ENCODE measurements at places on chromosomes 2 and 18. TPM values are rescaled to one million over a fixed set of nuclear protein-coding genes. Genes with fewer than 3 reads are reported as not detected.
A peak's percentile ranks its signal among the peaks of the same experiment; 100 is the strongest.

Gene DTNA
- 18.3 TPM for polyA plus RNA-seq

- DNase-seq = no peak
- no peaks in the 10 kb centered on the region for H3K36me3 ChIP-seq
- no peaks in the 10 kb centered on the region for H3K27me3 ChIP-seq
- no peak overlapping the region for H3K4me3 ChIP-seq
- H3K4me1 ChIP-seq = no peaks in the 10 kb centered on the region
Measured at GRCh38 chr2:37527361-37527760, 144.1 kb downstream of the CDC42EP3 start.

GRCh38 chr2:219658874-219659273 lies 31.4 kb downstream of the SLC4A3 start:
- no peak for DNase-seq
- H3K27ac ChIP-seq = no peak overlapping the region
- H3K27me3 ChIP-seq = no peaks in the 10 kb centered on the region
- H3K4me3 ChIP-seq = no peak overlapping the region

DNA sequence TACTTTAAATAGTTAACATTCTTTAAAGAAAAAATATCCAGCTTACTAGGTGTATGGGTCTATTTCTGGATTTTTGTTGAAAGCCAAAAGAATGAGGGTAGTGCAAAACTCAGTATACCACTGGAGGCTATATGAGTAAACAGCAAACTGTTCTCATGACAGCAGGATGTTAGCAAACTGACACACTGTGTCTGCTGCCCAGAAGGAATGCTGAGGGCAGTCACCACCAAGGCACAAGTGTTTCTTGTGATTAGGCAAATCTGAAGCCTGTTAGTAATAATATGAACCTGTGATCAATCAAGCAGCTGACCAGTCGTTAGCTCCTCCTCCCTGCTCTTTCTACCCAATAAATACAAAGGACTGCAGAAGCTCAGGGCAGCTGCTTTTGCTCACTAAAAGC lies 50.5 kb upstream of the SULT1C3 start:
- H3K4me3 ChIP-seq = no peak overlapping the region
- no peak overlapping the region for H3K27ac ChIP-seq
- no peaks in the 10 kb centered on the region for H3K27me3 ChIP-seq
- DNase-seq = no peak
- no peaks in the 10 kb centered on the region for H3K36me3 ChIP-seq

- no peaks in the 10 kb centered on the region for H3K27me3 ChIP-seq
- no peaks in the 10 kb centered on the region for H3K36me3 ChIP-seq
- no peak overlapping the region for H3K27ac ChIP-seq
Measured at GRCh38 chr18:43661570-43661969, 384.3 kb upstream of the SYT4 start.

- no peak overlapping the region for H3K4me3 ChIP-seq
- H3K27ac ChIP-seq = no peak overlapping the region
- no peaks in the 10 kb centered on the region for H3K27me3 ChIP-seq
- no peaks in the 10 kb centered on the region for H3K36me3 ChIP-seq
- no peak for DNase-seq
Measured at GRCh38 chr2:233438573-233439147, 84.4 kb downstream of the DGKD start.

DNA sequence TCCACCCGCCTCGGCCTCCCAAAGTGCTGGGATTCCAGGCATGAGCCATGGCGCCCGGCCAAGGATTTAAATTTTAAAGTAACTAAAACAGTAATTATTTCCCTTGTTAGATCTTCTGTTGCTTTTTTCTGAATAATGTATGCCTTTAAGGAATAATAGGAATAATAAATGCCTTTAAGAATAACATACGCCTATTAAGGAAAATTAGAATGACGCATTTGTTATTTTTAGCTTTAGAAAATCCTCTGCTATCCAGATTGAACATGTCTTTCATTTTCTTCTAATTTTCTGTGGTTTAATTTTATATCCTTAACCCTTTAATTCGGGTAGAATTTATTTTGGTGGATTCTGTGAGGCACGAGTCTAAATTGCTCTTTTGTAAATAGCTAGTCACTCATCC lies 23.1 kb upstream of the TMBIM1 start:
- H3K27ac ChIP-seq = peak overlapping the region; percentile 82
- H3K36me3 ChIP-seq = no peaks in the 10 kb centered on the region
- H3K4me1 ChIP-seq = peaks cover 31% of the 10 kb centered on the region
- H3K27me3 ChIP-seq = no peaks in the 10 kb centered on the region

DNA sequence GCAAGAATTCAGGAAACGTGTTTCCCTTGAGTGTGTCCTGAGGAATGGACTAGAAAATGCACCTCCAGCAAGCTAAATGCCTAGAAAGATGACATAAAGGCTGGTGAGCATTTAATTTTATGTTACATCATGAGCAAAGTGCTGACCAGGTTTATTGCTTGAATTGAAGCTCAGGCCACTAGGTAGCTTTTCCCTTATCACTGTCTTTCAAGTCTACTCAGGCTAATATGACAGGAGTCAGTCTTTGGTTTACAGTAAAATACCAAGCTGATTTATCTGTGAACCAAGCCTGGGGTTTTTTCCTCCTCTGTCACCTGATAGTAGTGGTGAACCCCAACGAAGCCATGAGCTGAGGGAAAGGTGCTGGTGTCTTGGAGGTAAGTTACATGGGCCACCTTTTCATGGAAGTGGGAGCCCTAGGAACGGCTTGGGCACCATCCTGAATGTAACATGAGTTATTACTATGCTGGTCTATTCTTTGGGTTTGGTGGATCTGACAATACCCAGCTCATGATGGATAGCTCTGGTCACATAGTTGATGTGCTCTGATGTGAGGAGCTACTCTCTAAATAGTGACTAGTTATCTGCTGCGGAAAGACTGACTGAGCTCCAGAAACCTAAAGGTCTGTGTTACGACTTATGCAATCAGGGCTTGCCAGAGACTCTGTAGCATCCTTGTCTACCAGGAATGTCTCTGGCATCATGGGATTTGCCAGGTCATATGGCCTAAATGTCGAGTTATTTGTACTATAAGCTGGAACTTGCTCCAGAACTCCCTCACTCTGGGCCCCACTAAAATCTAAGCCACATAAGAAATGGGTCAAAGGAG lies 39.8 kb downstream of the NUP35 start:
- no peak for DNase-seq
- H3K27ac ChIP-seq = no peak overlapping the region

GRCh38 chr2:238106698-238107524 lies 6.8 kb downstream of the ESPNL start:
- DNase-seq = peak; percentile 14
- no peak overlapping the region for H3K27ac ChIP-seq
- H3K36me3 ChIP-seq = no peaks in the 10 kb centered on the region
- no peaks in the 10 kb centered on the region for H3K27me3 ChIP-seq
- H3K4me3 ChIP-seq = no peak overlapping the region
- H3K4me1 ChIP-seq = no peaks in the 10 kb centered on the region

GRCh38 chr2:207041786-207042554 lies 102.7 kb downstream of the CPO start:
- no peak for DNase-seq
- H3K27ac ChIP-seq = no peak overlapping the region
- no peak overlapping the region for H3K4me3 ChIP-seq
- H3K4me1 ChIP-seq = no peaks in the 10 kb centered on the region

Gene DNER
- not detected for polyA plus RNA-seq

DNA sequence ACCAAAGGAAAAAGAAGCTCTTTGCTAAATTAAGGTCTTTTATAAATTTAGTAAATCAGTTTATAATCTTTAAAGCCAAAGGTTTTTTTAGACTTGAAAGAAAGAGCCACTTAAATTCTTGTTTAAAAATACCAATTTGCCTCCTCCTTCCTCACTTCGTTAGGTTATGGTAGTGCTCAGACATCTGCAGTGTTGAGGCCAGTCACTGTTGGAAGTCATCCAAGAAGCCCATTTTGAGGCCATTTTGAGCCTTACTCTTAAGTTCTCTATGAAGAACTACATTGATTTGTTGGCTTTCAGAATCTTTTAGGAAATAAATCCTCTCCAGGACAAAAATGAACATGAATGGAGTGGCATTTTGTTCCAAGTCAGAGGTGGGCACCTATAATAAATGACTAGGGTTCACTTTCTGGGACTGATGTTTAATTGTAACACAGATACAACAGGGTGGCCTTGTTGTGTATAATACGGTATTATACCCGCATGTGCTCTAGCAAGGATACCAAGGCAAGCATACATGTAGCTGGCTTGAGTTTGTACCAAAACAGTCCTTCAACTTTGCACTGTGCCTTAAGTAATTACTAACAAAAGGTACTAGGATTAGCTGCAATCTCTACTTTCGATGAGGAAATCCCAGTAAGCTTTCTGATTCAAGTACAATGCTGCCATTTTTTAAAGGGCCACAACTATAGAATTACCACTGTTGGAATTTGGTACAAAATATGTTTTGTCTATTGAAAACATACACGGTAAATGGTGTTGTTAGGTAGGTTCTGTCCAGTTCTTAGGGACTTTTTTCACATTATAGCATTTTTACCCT lies 22.8 kb downstream of the SLC66A3 start:
- no peaks in the 10 kb centered on the region for H3K27me3 ChIP-seq
- no peaks in the 10 kb centered on the region for H3K4me1 ChIP-seq
- DNase-seq = no peak

Gene CAVIN2
- 2.7 TPM for polyA plus RNA-seq

GRCh38 chr18:62919109-62919838 lies 203.9 kb downstream of the PHLPP1 start:
- H3K4me1 ChIP-seq = no peaks in the 10 kb centered on the region
- DNase-seq = no peak
- no peaks in the 10 kb centered on the region for H3K27me3 ChIP-seq
- no peaks in the 10 kb centered on the region for H3K36me3 ChIP-seq

Gene CPLX4
- not detected for polyA plus RNA-seq

All from hepatocyte (in vitro differentiated cells).